Activated T-helper 17 cell treated with anti-CD3 and anti-CD28 coated beads, Interleukin-2, amount 50 U/mL, for 72 hours (primary cell): ENCODE measurements at places on chromosomes 1 and 21. TPM values are rescaled to one million over a fixed set of nuclear protein-coding genes. Genes with fewer than 3 reads are reported as not detected.
A peak's percentile ranks its signal among the peaks of the same experiment; 100 is the strongest.

DNA sequence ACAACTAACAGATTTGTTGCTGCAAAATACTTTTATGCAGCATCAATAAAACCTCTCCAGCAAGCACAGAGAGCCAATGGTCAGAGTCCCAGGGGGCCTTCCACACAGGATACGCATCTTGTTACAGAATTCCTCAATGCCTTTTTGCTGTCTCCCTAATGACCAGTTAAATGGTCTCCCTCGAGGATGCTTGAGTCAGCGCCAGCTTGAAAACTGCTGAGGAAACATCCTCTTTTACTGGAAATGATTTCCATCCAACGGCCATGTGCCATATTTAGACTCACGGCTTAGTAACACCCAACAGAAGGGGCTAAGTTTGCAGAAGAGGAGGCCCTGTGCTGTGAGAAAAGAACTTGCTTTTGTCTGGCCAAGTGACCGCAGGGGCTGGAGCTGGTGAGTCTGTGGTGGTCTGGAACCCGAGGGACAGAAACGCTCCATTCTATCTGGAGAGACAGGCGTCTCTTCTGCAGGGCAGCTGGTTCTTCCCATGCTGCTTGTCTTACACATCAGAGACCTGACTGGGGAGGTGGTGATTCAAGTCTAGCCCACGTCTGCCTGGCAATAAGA lies 496.4 kb downstream of the SETD4 start:
- no peak for ATAC-seq

GRCh38 chr1:53390261-53390660 lies 62.4 kb upstream of the LRP8 start:
- no peak for ATAC-seq

DNA sequence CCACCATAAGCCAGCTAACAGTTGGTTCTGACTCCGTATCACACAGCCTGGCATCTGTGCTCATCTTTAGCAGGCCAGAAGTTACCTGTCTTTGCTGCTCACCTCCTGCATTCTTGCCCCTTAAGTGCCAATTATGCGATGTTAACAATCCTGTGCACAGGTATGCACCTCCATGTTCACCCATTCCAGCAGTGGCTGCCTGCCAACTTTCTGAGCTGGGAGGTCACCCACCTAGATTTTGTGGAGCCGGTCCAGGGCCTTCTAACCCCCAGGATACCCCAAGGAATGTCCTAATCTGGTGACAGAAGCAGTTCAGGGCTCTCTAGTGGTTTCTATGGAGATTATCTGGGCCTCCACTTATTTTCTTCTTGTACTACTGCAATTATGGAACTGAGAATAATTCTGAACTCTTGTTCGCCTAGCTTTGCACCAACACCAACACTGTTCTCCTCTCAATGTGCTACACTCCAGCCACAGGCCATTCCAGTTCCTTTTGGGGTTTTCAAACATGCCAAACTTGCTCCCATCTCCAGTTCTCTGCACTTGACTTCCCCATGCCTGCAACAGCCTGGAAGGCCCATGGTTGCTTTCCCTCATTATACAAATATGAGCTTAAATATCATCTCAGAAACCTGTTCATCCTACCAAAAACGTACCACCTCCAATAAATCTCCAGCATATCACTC lies 9.0 kb downstream of the BCAR3 start:
- ATAC-seq: no peak

- ATAC-seq: no peak
Measured at GRCh38 chr1:65921446-65921845, 128.8 kb downstream of the PDE4B start.

GRCh38 chr1:204945565-204945977 lies 74.9 kb downstream of the NFASC start:
- ATAC-seq: no peak

DNA sequence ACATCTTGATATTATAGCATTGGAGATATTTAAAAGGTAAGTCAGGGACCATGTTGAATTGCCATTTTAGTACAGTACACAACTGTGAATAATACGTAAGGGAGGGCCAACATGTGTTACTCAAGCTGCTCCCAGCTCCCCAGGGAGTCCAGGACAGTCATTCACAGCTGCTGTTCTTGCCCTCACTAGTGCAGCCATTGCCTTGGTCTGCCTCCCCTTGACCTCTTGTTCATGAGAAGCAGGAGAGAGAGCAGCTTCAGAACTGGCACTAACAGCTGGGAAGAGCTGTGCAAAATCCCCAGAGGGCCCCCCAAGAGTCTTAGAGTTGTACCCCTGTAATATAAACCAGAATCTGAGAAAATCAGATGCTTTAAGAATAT lies 16.4 kb downstream of the TCEANC2 start:
- no peak for ATAC-seq

DNA sequence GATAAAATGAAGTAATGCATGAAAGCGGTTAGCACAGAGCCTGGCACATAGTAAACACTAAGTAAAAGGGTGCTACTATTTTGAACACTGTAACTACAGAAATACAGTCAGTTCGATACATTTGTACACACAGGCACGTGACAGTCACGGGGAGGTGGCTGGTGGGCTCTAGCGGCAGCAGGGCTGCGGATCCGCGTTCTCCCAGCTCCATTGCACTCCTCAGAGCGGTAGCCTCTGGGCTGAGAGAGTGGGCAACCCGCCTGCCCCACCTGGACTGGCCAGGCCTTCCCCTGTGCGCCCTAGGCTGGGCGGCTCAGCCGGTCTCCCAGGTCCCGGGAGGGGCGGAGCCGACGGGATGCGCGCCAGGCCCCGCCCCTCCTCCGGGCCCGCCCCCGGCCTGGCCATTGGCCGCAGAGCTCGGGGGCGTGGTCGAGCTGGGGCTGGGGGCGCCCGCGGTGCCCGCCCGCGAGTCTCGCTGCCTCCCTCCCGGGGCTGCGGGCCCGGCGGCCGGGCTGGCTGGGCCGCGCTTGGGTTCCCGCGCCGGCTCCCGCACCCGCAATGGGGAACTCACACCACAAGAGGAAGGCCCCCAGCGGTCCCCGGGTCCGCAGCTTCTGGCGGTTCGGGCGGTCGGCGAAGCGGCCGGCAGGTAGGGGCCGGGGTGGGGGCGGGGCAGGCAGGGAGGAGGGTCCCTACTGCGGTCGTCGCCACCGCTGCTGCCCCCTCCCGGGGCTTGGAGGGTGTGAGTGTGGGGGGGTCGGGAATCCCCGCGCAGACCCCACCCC lies 51.2 kb upstream of the SYNC start:
- ATAC-seq: peak; percentile 90

GRCh38 chr1:28860332-28861073 lies 48.5 kb downstream of the OPRD1 start:
- no peak for ATAC-seq

DNA sequence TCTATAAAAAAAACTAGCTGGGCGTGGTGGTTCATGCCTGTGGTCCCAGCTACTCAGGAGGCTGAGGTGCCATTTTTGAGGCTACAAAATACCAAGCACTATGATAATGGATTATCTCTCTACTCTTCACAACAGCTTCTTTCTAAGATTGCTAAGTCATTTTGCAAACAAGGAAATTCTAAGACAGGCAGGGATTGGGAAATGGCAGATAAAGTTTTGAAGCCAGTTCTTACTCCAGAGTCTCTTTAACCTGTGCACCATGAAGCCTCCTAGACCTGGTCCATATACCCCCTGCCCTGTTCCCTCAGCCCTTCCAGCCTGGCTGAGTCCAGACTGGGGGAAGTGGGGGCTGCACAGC lies 39.5 kb upstream of the DMBX1 start:
- ATAC-seq: no peak

- no peak for ATAC-seq
Measured at GRCh38 chr1:194103516-194104246, 917.3 kb upstream of the B3GALT2 start.

GRCh38 chr1:74771913-74772515 lies 39.1 kb downstream of the TYW3 start:
- ATAC-seq: no peak

- no peak for ATAC-seq
Measured at GRCh38 chr1:53616927-53617326, 122.0 kb downstream of the GLIS1 start.

DNA sequence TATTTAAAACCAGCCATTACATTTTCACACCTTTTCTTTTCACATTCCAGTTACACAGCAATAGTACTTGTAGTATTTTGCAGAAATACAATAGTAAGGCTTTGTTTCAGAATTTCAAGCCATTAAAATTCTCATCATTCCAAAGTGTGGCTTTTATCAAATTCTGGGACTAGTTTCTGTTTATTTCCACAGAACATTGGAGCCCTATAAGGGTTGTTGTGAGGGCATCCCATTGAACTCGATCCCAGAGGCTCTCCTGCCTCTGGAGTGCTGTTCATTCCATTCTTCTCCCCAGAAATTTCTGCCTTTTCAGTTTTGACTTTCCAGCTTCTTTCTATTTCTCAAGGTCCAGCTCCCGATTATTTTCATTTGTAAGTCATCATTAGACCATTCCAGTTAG lies 645.5 kb downstream of the ADGRL2 start:
- no peak for ATAC-seq

- no peak for ATAC-seq
Measured at GRCh38 chr1:204278251-204278650, 64.5 kb upstream of the GOLT1A start.

GRCh38 chr1:31767225-31767624 lies 3.1 kb upstream of the ADGRB2 start:
- ATAC-seq: no peak

- no peak for ATAC-seq
Measured at GRCh38 chr1:231442735-231443134, 20.6 kb upstream of the EGLN1 start.

- ATAC-seq: peak; percentile 74
Measured at GRCh38 chr1:54230507-54231339, 30.8 kb downstream of the MRPL37 start.

DNA sequence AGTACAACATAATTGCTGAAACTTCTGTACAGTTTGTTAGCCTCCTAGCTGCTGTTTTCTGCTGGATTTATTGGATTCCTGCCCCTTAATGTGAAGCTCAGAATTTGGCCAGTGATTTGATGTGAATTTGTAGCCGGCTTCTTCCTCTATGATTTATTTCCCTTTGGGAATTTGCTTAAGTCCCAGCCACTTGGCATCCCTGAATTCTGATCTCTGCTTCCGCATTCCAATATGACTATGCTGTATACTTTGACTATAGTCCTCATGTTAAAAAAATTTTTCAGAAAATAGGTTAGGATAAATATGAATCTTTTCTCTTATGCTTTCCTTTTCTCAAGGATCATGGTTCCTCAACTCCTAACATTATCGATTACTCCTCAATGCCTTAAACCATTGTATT lies 12.4 kb upstream of the LRIF1 start:
- ATAC-seq: no peak

- ATAC-seq: no peak
Measured at GRCh38 chr1:207298636-207299398, 22.7 kb upstream of the CD55 start.

- ATAC-seq: no peak
Measured at GRCh38 chr1:179808503-179808902, 65.4 kb downstream of the FAM163A start.

- ATAC-seq: no peak
Measured at GRCh38 chr1:168361252-168361651, 80.6 kb downstream of the TBX19 start.

- no peak for ATAC-seq
Measured at GRCh38 chr1:93625582-93626327, 55.9 kb downstream of the BCAR3 start.

DNA sequence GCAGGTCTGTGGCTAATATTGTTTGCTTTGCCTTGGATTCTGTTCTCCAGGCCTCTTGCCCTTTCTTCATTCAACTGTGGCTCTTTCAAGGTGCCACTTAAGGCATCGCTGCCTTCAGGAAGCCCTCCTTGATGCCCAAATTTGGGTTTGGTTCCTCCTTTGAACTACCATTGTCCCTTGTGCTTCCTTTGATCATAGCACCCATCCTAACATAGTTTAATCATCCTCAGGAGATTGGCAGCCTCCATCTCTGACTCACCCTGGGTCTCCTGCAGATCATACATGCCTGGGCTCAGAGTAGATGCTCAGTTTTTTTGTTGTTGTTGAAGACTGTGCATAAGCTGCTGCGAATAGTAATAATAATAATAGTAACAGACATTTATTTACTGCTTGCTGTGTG lies 54.4 kb upstream of the ACOT11 start:
- no peak for ATAC-seq

DNA sequence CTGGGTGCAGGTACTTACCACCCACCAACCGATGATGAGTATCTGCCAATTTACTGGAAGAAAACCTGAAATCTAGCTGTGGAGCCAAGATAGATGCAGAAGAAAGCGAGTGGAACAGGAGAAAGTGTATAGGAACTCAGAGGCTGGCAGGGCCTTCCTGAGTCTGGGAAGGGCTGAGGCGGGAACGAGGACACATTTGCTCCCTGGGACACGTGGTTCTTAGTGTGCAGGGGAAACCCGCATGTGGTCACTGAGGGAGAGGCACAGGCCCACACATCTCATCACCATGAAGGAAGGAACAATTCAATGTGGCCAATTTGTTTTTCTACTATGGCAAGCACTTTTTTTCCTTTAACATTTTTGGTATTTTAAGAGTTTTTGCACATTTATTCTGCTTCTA lies 8.2 kb downstream of the RYR2 start:
- ATAC-seq: no peak

DNA sequence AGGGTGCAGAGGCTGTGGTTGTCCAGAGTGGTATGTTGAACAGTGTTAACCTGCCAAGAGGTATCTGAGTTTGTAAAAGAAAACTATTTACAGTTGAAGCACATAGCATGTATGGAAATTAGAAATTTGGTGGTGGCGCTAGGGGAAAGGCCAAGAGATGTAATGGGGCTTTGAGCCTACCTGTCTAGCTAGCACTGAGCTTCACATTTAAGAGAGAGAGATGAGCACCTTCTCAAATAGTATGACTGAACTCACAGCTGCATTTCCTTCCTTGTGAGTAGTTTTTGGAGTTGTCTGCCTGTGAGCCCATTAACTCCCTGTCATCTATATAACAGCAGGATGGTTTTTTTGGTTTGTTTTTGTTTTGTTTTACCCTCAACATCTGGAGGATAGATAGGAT lies 4.0 kb downstream of the CLIC4 start:
- ATAC-seq: no peak

GRCh38 chr1:89938171-89939055 lies 56.5 kb upstream of the ZNF326 start:
- ATAC-seq: no peak

MRPS14 gene
- total RNA-seq: 25.0 TPM

CA14 gene
- not detected for total RNA-seq

KRTAP12-2 gene
- total RNA-seq: not detected

UBE2U gene
- total RNA-seq: not detected

ZBTB8A gene
- total RNA-seq: 0.03 TPM

VWA1 gene
- 0.84 TPM for total RNA-seq

LAMC2 gene
- total RNA-seq: 0.05 TPM

LDLRAD2 gene
- not detected for total RNA-seq

ANGEL2 gene
- total RNA-seq: 36.9 TPM

AVPR1B gene
- total RNA-seq: not detected

TSPAN1 gene
- total RNA-seq: not detected

C8A gene
- not detected for total RNA-seq

SH2D5 gene
- not detected for total RNA-seq

BGLAP gene
- 6.8 TPM for total RNA-seq
